Transverse colon (tissue), 4 donors: ENCODE measurements at places on chromosomes 4 and X. TPM values are rescaled to one million over a fixed set of nuclear protein-coding genes. Genes with fewer than 3 reads are reported as not detected.

The FRMD7 gene
- not detected for total RNA-seq

The HS6ST2 gene
- total RNA-seq: 0.14 TPM

The CDKL5 gene
- 3.3 TPM for total RNA-seq

- H3K36me3 ChIP-seq: no peaks in the 10 kb centered on the region
- no peaks in the 10 kb centered on the region for H3K27me3 ChIP-seq
- H3K4me3 ChIP-seq: no peak overlapping the region
- DNase-seq: no peak
- H3K27ac ChIP-seq: no peak overlapping the region
Measured at GRCh38 chr4:174040287-174040686, 243.2 kb downstream of the FBXO8 start.

DNA sequence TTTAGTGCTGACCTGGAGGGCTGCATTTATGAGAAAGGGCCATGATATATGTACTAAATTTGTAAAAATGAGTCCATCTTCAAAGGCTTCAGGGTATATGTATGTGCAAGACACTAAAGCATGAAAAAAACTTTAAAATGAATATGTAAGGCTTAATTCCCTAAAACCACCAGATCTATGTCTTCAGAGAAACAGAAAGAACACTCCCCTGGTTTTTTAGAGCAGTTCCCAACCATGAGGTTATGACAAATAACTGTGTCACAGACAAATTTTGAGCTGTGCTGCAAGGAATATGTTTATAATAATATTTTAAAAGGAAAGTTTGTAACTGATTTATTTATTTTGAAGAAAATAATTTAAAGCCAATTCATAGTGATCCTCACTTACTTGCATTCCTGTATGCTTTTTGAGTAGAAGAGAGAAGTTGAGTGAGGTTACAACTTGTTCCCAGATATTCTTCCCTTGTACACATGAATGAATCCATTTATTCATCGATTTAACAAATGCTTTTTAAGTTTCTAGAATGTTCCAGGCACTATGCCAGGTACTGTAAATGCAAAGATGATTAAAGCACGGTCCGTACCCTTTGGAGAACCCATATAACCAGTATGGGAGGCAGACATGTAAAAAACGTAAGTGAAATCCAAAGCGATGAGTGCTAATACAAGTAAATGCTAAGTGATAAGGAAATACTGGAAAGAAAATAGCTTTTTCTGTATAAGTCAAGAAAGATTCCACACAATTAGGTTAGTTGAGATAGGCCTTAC, 295.2 kb upstream of the DIAPH2 start:
- no peak overlapping the region for H3K4me3 ChIP-seq
- no peaks in the 10 kb centered on the region for H3K36me3 ChIP-seq
- DNase-seq: no peak
- no peak overlapping the region for H3K27ac ChIP-seq
